ENCODE measurements at places on chromosomes 5 and 9. TPM values are rescaled to one million over a fixed set of nuclear protein-coding genes. Genes with fewer than 3 reads are reported as not detected.

Gene DNM1
- total RNA-seq = 1.1 TPM

Gene SMARCA2
- total RNA-seq = 236 TPM

Gene SLC6A19
- not detected for total RNA-seq

Gene PCDHB9
- not detected for total RNA-seq

Gene GFRA3
- total RNA-seq = not detected

Gene WDR38
- not detected for total RNA-seq

Gene TAF11L10
- total RNA-seq = not detected

Gene MCC
- 1.8 TPM for total RNA-seq

Gene CDKN2B
- total RNA-seq = not detected

Gene NEUROG1
- total RNA-seq = not detected

Gene CAAP1
- 22.0 TPM for total RNA-seq

DNA sequence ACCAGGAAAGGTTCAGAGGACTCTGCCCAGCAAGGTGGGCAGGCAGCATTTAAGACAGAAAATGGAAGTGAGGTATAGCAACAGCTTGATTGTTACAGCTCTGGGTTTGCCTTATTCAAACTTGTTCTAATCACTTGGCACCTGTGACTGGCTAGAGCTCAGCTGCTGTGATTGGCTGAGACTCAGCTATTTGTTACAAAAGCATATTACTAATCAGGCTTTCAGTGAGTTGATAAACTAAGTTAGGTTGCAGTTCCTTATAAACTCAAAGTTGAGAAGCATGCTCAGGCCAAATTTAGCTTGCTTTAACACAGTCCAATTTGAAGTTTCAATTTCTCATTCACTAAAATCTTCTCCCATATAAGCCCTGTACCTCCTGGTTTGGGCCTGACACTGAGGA, 56.3 kb downstream of the GDA start:
- H3K27me3 ChIP-seq = no peaks in the 10 kb centered on the region
- no peak for DNase-seq
- H3K36me3 ChIP-seq = no peaks in the 10 kb centered on the region

DNA sequence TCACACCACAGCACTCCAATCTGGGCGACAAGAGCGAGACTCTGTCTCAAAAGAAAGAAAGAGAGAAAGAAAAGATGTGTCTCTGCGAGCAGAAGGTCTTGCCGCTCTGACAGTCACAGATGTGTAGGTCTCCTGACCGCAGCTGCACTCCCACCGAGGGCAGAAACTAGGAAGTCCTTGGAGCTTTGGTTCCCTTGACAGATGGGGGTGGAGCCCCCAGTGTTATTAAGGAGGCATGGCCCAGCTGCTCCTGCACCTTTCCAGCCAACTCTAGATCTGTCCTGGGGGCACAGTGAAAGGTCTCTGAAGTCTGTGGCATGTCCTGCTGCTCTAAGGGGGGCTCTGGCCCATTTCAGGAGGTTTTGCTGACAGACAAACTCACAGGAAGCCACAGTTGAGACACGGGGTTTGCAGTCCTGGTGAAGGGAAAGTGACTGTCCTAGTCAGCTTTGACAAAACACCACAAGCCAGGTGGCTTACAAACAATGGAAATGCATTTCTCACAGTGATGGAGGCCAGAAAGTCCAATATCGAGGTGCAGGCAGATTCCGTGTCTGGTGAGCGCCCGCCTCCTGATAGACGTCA, 9.0 kb upstream of the DIPK1B start:
- no peak for DNase-seq
- H3K4me3 ChIP-seq = no peak overlapping the region
- H3K36me3 ChIP-seq = no peaks in the 10 kb centered on the region

GRCh38 chr9:100437860-100438805, 11.2 kb downstream of the MSANTD3 start:
- peak; percentile 35 for DNase-seq
- H3K27ac ChIP-seq = no peak overlapping the region
- H3K4me1 ChIP-seq = peaks cover 18% of the 10 kb centered on the region

- H3K27me3 ChIP-seq = peaks cover 21% of the 10 kb centered on the region
- peak; percentile 62 for DNase-seq
- H3K4me1 ChIP-seq = peaks cover 8% of the 10 kb centered on the region
- peaks cover 6% of the 10 kb centered on the region for H3K36me3 ChIP-seq
Measured at GRCh38 chr5:43192558-43193180, 644 bp downstream of the NIM1K start.

DNA sequence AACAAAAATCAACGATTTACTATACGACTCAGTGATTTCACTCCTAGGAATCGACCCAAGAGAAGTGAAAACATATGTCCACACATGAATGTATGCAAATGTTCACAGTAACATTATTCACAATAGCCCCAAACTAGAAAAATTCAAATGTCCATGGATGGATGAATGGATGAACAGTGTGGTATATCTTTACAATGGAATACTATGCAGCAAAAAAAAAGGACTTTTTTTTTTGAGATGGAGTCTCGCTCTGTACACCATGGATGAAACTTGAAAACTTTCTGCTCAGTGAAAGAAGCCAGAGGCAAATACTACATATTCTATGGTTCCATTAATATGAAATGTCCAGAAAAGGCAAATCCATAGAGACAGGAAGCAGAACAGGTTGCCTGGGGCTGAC, 233.8 kb downstream of the ROR2 start:
- no peak overlapping the region for H3K27ac ChIP-seq
- DNase-seq = no peak
- H3K36me3 ChIP-seq = no peaks in the 10 kb centered on the region
- H3K4me3 ChIP-seq = no peak overlapping the region
- no peaks in the 10 kb centered on the region for H3K4me1 ChIP-seq
- peaks cover 38% of the 10 kb centered on the region for H3K27me3 ChIP-seq

GRCh38 chr9:4861736-4862451, 69.2 kb downstream of the RCL1 start:
- H3K4me3 ChIP-seq = no peak overlapping the region
- no peaks in the 10 kb centered on the region for H3K27me3 ChIP-seq
- no peak overlapping the region for H3K27ac ChIP-seq
- no peak for DNase-seq
- peaks cover 8% of the 10 kb centered on the region for H3K4me1 ChIP-seq
- H3K36me3 ChIP-seq = peaks cover 62% of the 10 kb centered on the region

- peak overlapping the region; percentile 64 for H3K4me3 ChIP-seq
- no peaks in the 10 kb centered on the region for H3K36me3 ChIP-seq
- no peak for DNase-seq
- peak overlapping the region; percentile 89 for H3K27ac ChIP-seq
- no peaks in the 10 kb centered on the region for H3K27me3 ChIP-seq
Measured at GRCh38 chr9:93141771-93142483, 7.9 kb upstream of the NINJ1 start.

GRCh38 chr5:158409507-158409906, 550.6 kb upstream of the CLINT1 start:
- H3K4me1 ChIP-seq = no peaks in the 10 kb centered on the region
- H3K27me3 ChIP-seq = no peaks in the 10 kb centered on the region

GRCh38 chr9:5188060-5188984, 2.9 kb upstream of the INSL6 start:
- DNase-seq = no peak
- no peaks in the 10 kb centered on the region for H3K27me3 ChIP-seq
- H3K4me1 ChIP-seq = peaks cover 4% of the 10 kb centered on the region
- no peak overlapping the region for H3K27ac ChIP-seq
- no peaks in the 10 kb centered on the region for H3K36me3 ChIP-seq

- no peak for DNase-seq
- no peak overlapping the region for H3K27ac ChIP-seq
- H3K4me1 ChIP-seq = no peaks in the 10 kb centered on the region
- H3K4me3 ChIP-seq = no peak overlapping the region
- no peaks in the 10 kb centered on the region for H3K27me3 ChIP-seq
Measured at GRCh38 chr5:133333326-133334150, 278.8 kb downstream of the FSTL4 start.

All from naive thymus-derived CD8-positive, alpha-beta T cell (primary cell).